ENCODE measurements at places on chromosomes 12 and 14.
A peak's percentile ranks its signal among the peaks of the same experiment; 100 is the strongest.

DNA sequence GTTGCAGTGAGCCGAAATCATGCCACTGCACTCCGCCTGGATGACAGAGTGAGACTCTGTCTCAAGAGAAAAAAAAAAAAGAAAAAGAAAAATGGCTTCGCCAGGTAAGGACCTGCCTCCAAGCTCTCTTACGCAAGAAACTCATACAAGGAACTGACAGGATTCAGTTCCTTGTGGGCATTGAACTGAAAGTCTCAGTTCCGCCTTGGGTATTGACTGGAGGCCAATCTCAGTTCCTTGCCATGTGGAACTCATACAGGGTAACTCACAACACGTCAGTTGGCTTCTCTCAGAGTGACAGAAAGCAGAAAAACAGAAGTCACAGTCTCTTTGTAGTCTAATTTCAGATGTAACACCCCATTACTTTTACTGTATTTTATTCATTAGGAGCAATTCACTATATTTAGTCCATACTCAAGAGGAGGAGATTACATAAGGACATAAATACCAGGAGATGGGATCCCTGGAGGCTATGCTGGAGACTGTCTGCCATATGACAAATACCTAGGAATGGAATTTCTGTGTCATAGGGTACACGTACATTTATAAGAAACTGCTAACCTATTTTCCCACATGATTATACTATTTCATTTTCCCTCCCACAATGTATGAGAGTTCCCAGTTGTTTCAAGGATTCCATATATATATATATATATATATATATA lies 11.4 kb upstream of the NOPCHAP1 start:
- DNase-seq, result no peak

DNA sequence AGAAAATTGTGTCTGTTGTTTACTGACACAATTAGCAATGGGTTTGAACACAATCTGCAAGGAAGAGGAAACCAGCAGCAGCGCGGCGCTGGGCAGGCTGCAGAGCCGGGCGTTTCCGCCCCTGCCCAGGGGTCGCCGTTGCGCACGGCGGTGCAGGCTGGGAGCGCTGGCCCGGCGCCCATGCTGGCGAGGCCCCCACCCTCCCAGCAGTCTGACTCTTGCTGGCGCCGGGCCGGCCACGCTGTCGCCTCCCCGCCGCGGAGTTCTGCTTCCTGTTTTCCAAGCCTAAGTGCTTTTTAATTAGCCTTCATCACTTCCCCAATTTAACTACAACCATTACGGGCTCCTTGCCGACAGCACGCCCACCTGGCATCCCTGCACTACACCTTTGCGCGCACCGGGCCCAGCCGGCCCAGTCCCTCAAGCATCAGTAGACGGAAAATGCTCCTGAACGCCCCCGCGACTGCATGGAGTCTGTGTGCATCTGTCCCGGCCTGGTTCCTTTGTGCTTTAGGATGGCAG lies 212.1 kb downstream of the GXYLT1 start:
- peak; percentile 65 for DNase-seq

GRCh38 chr14:105935384-105935783 lies 409.0 kb downstream of the TMEM121 start:
- no peak for DNase-seq

DNA sequence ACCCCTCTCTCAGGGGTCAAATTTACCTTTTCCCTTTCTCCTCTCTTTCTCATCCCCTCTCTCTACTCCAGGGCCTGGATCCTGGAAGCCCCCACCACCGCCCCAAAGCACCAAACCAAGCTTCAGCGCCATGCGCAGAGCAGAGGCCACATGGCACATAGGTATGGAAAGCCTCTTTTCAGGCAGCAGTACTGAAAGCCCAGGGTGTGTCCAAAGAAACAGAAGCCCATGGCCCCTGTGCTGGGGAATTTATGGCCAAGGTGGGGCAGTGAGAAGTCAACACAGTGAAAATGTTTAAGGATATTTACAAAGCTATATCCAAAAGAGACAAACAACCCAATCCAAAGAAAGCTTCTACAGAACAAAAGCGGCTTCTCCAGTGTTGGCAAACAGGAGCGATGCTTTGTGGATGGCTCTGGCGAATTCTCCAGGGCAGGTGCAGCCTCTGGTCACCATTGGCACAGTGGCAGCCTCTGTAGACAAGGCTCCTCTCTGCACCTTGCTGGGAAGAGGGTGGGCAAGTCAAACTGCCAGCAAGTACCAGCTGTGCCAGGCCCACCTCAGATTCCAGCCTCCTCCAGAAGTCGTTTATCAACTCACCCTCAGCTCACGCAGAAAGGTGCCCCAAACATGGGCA lies 4.7 kb upstream of the CPNE6 start:
- no peak for DNase-seq

- no peak for DNase-seq
Measured at GRCh38 chr14:101836135-101836534, 74.6 kb downstream of the PPP2R5C start.

- DNase-seq, result peak; percentile 28
Measured at GRCh38 chr12:66678338-66679275, at the start of gene GRIP1. TSS of gene GRIP1 (minus strand) at chr12:66679076. CDS start at chr12:66678904, 172 bp downstream.

- no peak for DNase-seq
Measured at GRCh38 chr14:89480278-89480677, 63.2 kb upstream of the FOXN3 start.

DNA sequence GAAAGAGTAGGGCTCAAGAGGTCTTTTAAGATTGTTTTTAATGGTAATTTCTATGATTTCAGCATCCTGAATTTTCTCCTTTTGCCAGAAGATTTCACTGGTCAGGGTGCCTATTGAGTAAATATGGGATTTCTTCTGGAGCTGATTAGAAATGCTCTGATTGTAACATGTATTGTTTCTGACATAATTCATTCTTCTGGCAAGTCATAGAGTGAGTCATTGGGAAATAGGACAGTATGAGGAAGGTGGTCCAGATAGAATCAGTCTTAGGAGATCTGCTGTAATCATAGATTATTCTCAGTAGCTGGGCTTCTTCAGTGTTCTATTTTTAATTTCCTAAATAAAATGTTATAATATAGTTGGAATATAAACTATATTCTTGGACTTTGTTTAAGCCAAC lies 182.0 kb upstream of the NAV3 start:
- DNase-seq, result no peak

GRCh38 chr12:93950311-93950710 lies 198.1 kb upstream of the PLXNC1 start:
- no peak for DNase-seq

DNA sequence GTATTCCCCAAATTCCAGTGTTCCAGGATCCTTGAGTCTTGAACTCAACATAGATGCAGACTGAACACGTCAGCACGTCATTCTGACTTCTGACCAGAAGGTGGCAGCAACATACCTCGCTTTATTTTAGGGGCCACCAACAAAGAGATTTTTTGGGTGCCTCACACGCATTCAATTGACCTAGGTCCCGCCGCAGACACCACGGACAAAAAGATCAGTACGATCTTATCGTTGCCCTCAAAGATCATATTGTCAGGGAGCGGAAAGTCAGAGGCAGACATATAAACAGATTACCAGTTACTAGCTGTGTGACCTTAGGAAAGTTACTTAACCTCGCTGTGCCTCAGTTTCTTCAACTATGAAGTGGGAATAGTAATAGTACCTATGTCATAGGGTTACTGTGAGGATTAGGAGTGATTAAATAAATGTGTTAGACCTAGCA lies 6.5 kb upstream of the PRPH start:
- peak; percentile 76 for DNase-seq

DNA sequence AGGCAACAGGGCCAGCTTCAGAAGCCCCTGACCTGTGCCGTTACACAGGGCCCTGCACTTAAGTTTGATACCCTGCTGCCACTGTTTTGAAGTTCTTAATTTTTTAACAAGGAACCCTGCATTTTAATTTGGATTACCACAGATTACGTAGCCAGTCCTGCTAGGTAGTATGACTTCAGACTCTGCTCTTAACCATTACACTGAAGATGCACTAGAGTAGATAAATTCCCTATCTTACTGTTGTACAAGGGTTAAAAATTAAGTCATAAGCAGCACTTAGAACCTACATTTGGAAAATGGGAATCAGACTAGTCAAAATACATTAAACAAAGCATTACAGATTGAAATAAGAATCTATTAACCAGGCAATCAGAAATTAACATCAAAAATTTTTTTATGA lies 2.3 kb downstream of the GNPNAT1 start:
- peak; percentile 9 for DNase-seq

DNA sequence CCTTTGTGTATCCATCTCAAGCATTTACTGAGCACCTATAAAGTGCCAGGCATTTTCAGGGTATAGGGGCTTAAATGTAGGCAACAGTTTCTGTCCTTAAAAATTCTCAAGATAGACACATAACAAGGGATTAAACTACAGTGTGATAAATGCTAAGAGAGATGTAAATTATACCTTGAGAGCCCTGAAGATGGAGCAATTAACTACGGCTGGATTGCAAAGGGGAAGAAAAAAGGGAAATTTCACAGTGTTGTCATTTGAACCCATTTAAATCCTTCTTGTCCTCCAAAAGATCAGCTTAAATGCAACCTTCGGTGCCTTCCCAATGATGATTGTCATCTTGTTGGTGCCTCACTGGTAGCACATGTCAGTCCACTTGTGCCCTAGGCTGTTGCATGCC lies 11.5 kb upstream of the IL26 start:
- DNase-seq, result no peak

DNA sequence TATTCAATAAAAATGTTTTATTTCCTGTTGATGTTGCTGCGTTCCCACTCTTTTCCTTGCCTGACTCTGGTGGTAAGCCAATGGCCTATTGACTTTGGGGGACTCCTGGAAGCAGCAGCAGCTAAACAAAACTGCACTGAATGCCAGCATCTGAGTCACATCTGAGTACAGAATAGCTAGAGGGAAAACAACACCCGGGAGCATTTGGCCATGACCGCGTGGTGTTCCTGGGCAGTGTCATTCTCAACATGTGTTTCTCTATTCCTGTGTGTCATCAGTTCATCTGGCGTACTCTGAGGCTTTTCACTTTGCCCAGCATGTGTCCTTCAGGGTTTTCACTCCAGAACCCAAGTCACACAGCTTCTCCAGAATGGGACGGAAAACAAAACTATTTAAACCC lies 238.8 kb downstream of the PAWR start:
- DNase-seq, result no peak

DNA sequence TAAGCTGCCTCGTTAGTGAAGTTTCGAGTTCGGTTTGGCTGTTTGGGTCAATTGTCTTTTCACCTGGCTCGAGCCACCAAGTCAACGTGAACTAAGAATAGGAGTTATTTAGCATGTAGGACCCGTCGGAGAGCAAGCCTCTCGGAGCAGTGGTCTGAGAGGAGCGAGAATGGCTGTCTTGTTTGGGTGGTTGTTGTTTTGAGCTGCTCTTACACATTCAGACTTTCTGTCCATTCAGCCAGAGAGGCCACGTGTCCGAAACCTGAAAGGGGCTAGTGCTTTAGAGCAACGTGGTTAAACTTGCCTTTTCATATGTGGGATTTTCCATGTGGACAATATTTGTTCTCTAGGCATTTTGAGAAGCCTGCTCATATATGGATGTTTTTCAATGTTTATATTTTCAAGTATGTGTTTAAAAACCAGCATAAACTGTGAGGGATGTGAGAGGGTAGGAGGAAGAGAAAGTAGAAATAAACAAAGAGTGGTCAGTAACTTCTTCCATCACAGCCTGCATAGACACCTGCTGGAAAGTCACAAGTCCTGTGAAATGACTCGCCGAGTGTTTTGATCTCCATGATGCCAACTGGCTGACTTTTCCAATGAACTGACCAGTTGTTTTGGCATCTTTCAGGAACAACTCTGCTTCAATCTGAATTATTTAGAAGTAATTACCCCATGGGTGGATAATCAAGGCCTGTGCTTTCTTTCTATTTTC lies 221.0 kb downstream of the ASCL1 start:
- DNase-seq, result no peak

DNA sequence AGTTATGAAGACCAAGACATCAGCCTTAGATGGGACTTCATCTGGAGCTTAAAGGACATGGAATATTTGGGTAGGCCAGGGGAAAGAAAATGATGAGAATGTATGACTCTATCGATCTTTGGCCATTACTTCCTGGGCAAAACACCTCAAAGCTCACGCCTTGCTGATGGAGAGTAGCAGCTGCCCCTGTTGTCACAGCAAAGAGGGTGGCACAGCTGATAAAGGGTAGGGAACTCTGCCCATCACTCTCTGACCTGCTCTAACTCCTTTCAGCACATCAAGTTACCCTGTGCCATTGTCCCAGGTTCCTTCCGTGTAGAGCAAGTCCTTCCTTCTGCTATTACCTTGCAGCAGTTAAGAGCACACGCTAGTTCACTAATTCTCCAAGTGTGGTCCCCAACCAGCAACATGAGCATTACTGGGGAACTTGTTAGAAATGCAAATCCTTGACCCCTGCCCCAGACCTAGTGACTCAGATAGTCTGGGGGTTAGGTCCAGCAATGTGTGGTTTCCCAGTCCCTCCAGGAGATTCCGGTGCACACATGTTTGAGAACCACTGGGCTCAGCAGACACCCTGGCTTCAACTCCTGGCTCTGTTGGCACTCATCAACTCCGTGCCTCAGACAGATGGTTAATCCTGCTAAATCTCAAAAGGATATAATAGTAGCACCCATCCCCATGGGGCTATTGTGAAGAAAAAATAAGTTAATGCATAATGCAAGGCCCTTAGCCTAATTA lies 93.7 kb upstream of the EEA1 start:
- DNase-seq, result no peak

GRCh38 chr12:24356240-24356804 lies 406.9 kb upstream of the SOX5 start:
- no peak for DNase-seq

DNA sequence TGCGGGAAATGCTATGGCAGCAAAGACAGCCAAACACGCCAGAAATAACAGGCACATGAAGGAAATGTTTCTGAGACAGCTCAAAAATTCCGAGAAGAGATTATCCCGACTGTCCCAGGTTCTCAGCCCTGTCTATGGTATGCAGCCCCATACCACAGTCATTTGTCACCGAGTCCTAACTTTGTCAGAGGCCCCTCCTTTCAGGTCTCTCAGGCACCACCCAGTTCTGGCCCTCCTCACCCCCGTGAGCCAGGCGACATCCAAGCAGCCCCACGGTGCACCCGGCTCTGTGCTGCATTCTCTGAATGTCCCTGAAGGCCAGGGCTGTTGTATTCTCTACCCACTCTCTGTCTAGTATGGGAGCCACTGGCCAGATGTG lies 24.0 kb downstream of the SSH1 start:
- no peak for DNase-seq

- DNase-seq, result no peak
Measured at GRCh38 chr12:102478405-102479098, 1.8 kb downstream of the IGF1 start.

GRCh38 chr14:101588286-101588975 lies 27.1 kb downstream of the DIO3 start:
- no peak for DNase-seq

GRCh38 chr12:69211160-69211559 lies 28.2 kb upstream of the CPSF6 start:
- no peak for DNase-seq

DNA sequence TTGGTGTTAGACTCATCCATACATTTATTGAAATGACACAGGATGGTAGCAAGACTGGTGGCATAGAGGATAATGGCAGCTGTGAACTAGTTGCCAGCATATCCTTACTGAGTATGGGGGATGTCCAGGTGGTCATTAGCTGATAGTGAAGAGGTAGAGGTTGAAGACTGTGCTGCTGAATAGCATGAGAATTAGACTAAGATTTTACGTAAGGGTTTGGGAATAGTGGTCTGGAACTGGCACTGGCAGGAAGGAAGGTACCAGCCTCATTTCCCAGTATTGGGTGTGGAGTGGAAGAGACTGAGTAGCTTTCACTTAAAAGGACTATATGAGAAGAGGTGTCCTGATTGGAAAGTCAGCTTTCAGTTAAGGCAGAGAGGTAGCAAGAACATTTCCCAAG lies 6.5 kb downstream of the ERC1 start:
- no peak for DNase-seq
